ENCODE measurements at places on chromosomes 3 and 15. TPM values are rescaled to one million over a fixed set of nuclear protein-coding genes. Genes with fewer than 3 reads are reported as not detected.

Gene MOBP
- total RNA-seq = not detected

Gene DCBLD2
- total RNA-seq = 4.8 TPM

GRCh38 chr15:56759450-56759845 is 26.1 kb upstream of the ZNF280D start:
- H3K27ac ChIP-seq = no peak overlapping the region
- no peak overlapping the region for H3K4me3 ChIP-seq
- H3K36me3 ChIP-seq = no peaks in the 10 kb centered on the region
- H3K27me3 ChIP-seq = no peaks in the 10 kb centered on the region
- no peaks in the 10 kb centered on the region for H3K4me1 ChIP-seq

DNA sequence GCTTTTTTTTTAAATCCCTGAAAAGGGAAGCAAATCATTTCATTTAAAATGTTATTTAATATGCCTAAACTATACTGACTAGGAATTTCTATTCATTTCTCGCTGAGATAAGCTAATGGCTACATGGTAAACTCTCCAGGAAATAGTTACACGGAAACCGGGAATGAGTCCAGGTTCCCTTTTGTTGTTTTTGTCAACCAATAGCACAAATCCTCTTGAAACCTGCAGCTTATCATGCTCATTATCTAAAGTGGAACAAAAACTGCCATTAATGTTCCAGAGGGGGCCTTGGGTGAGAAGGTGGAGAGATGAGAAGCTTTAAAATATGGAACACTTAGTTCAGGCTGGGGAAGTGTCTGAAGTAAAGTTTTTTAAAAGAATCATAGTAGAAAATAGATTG is 113.5 kb upstream of the ALCAM start:
- H3K27ac ChIP-seq = no peak overlapping the region
- H3K27me3 ChIP-seq = no peaks in the 10 kb centered on the region
- no peak overlapping the region for H3K4me3 ChIP-seq
- no peak for DNase-seq

Gene ZDHHC19
- not detected for total RNA-seq

DNA sequence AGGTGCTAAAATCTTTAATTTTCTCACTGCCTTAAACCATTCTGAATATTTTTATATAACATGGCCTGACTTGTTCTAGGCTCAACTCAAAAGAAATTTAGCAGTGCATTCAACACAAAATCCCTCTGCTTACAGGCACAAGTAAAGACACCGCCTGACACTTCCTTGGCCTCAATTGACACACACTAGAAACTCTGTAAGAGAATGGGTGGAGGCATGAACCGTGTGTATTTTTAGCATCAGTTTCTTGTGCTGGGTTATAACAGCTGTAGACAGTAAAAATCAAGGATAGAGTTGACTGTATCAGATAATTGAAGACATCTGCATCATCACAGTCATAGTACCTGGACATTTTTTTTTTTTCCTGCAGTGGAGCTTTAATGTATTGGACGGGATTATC is 54.3 kb downstream of the SLC9A9 start:
- H3K27me3 ChIP-seq = no peaks in the 10 kb centered on the region
- H3K36me3 ChIP-seq = no peaks in the 10 kb centered on the region
- H3K4me1 ChIP-seq = no peaks in the 10 kb centered on the region
- H3K4me3 ChIP-seq = no peak overlapping the region

DNA sequence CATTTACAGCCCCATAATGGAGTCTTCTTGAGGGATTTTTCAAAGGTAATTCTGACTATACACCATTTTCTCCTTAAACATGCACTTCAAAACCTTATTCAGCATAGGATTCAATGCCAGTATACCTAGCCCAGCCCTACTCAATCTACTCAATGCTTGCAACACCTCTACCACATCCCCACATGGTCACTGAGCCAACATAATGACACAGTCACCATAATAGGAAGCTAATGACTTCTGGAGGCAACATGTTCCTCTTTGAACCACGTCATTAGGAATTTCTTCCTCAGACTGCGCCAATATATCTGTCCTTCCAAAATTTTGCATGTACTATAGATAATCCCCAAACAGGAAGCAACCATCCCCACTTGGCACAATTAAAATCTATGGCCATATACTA is 153.9 kb upstream of the SETMAR start:
- H3K27me3 ChIP-seq = no peaks in the 10 kb centered on the region
- no peak overlapping the region for H3K27ac ChIP-seq
- DNase-seq = no peak
- H3K4me1 ChIP-seq = no peaks in the 10 kb centered on the region
- no peaks in the 10 kb centered on the region for H3K36me3 ChIP-seq
- H3K4me3 ChIP-seq = no peak overlapping the region

DNA sequence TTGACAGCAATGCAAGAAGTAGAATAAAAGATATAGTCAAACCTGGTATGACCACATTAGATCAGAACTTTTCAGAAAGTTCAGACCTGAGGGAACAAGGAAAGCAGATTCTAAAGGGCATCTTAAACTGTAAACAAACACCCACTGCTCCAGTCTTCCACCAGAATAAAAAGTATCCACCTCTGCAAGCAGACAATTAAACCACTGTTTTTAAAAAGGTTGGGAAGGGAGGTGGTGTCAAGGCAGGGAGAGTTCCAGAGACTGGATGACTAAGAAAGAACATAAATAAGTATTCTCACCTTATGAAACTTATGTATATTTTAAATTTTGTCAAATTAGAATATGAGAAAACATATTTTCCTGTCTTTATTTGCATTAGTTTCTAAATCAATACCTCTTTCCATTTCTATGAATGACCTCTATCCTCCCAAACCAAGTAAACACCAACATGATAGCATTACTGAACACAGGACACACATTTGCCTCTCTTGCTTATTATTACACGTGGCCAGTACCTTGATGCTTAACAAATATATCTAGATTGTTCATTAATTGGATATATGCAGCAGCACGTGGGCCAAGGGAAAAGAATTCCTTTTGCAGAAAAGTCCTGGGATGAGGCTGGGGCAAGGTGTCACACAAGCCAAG is 31.6 kb downstream of the PIK3CB start:
- H3K4me3 ChIP-seq = no peak overlapping the region
- H3K4me1 ChIP-seq = no peaks in the 10 kb centered on the region
- H3K27ac ChIP-seq = no peak overlapping the region
- no peak for DNase-seq
- no peaks in the 10 kb centered on the region for H3K36me3 ChIP-seq

- no peaks in the 10 kb centered on the region for H3K4me1 ChIP-seq
- no peaks in the 10 kb centered on the region for H3K27me3 ChIP-seq
- no peak overlapping the region for H3K27ac ChIP-seq
- H3K4me3 ChIP-seq = no peak overlapping the region
These were observed 797.6 kb downstream of the ROBO2 start for GRCh38 chr3:77837456-77838025.

Gene CX3CR1
- total RNA-seq = not detected

- no peak overlapping the region for H3K27ac ChIP-seq
- no peaks in the 10 kb centered on the region for H3K4me1 ChIP-seq
- H3K4me3 ChIP-seq = no peak overlapping the region
- no peaks in the 10 kb centered on the region for H3K36me3 ChIP-seq
- H3K27me3 ChIP-seq = no peaks in the 10 kb centered on the region
These were observed 19.0 kb downstream of the USP13 start for GRCh38 chr3:179671747-179672242.

- H3K4me1 ChIP-seq = no peaks in the 10 kb centered on the region
- no peaks in the 10 kb centered on the region for H3K27me3 ChIP-seq
- no peak overlapping the region for H3K27ac ChIP-seq
- no peaks in the 10 kb centered on the region for H3K36me3 ChIP-seq
These were observed 19.0 kb downstream of the CFAP100 start for GRCh38 chr3:126413693-126414080.

Gene OR5K2
- total RNA-seq = not detected

DNA sequence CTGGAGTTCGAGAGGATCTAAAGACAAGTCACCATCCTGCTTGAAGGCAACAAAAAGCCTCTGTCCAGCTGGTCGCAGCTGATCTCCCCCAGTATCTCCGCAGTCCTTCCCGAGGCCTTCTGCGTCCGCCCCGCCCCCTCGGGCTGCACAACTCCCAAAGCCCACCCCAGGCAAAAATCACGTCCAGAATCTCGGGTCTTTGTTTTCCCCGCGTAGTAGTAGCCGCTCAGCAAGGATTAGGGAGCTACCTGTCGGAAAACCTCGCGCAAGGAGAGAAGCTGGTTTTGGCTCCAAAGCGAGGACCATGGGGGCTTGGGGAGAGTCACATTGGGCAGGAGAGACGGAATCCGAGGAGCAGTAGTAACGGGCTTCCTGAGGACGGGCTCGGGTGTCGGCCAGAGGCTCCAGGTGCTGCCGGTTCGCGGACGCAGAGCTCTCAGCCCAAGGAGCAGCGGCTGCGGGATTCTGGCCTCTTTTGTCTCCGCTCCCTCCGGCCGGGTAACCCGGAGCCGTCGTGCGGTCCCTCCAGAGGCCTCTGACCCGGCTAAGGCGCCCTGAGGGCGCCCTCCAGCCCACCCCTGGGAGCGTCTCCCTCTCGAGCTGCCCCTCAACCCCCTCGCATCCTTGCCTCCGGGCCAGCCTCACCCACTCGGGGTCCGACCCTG is 401 bp downstream of the ZSCAN29 start:
- H3K4me1 ChIP-seq = no peaks in the 10 kb centered on the region
- H3K27me3 ChIP-seq = no peaks in the 10 kb centered on the region
- peaks cover 16% of the 10 kb centered on the region for H3K36me3 ChIP-seq
- DNase-seq = no peak
- peak overlapping the region; percentile 68 for H3K27ac ChIP-seq

Gene MB21D2
- 16.6 TPM for total RNA-seq

GRCh38 chr3:29334706-29335105 is 53.8 kb downstream of the RBMS3 start:
- no peak overlapping the region for H3K4me3 ChIP-seq
- no peak overlapping the region for H3K27ac ChIP-seq
- no peaks in the 10 kb centered on the region for H3K36me3 ChIP-seq

Gene VEPH1
- not detected for total RNA-seq

Gene ABHD17C
- total RNA-seq = 41.8 TPM

DNA sequence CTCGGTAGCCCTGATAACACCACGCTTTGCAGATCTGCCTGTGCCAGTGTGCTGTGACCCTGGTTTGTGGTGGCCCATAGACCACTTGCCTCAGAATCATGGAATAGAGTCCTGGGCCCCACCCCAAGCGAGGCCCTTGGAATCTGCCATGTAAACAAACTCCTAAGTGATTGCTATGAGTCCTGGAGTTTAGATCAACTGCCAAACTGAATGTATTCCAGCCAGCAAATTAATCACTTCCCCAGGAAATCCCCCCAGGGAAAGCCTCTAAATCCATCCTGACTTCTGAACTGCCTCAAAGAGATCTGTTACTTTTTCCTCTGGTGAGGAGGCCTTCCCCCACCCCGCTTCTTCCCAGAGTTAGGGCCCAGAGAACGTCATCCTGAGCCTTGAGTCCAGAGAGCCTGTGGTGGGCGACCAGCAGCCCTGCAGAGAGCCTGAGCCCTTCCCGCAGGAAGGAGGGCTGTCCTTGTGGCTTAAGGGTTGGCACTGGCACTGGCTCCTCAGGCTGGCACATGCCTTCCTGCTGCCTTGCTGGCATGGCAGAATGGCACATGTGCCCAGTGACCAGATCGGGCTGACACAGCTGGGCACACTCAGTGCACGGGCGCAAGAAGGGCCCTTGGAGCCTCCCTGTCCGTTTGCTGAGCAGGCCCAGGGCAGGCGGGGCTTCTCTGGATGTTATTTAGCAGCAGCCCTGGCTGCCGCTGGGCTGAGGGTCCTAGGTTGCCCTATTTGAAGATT is 50.6 kb upstream of the PLXNA1 start:
- H3K4me3 ChIP-seq = no peak overlapping the region
- peaks cover under 1% of the 10 kb centered on the region for H3K4me1 ChIP-seq
- DNase-seq = no peak
- no peak overlapping the region for H3K27ac ChIP-seq
- no peaks in the 10 kb centered on the region for H3K27me3 ChIP-seq
- H3K36me3 ChIP-seq = no peaks in the 10 kb centered on the region

Gene MST1R
- 177 TPM for total RNA-seq
